ENCODE measurements at places on chromosomes 1 and 21. TPM values are rescaled to one million over a fixed set of nuclear protein-coding genes. Genes with fewer than 3 reads are reported as not detected.

- no peak overlapping the region for H3K27ac ChIP-seq
- DNase-seq, result no peak
- no peaks in the 10 kb centered on the region for H3K36me3 ChIP-seq
Measured at GRCh38 chr1:17799642-17800041, 44.5 kb downstream of the ACTL8 start.

DNA sequence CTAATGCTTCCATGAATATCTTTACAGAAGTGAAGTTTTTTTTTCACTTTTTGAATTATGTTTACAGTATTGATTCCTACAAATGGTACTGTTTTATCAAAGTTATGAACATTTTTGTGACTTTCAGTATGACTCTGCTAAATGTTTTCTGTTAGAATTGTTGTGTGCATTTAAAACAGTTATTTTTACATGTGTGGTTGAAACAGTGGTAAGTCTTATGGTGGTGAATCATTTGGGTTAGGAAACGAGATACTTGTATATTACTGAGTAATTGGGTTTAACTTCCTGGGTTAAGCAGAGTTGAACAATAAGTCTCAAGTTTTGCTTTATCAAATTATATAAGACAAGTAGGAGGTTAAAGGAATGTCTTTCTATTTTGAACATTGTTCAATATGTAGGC is 66.8 kb downstream of the VPS13D start:
- no peaks in the 10 kb centered on the region for H3K27me3 ChIP-seq
- no peak for DNase-seq
- H3K27ac ChIP-seq, result peak overlapping the region; percentile 86
- peaks cover 40% of the 10 kb centered on the region for H3K36me3 ChIP-seq
- H3K4me3 ChIP-seq, result peak overlapping the region; percentile 53

The ESRRG gene
- not detected for total RNA-seq

DNA sequence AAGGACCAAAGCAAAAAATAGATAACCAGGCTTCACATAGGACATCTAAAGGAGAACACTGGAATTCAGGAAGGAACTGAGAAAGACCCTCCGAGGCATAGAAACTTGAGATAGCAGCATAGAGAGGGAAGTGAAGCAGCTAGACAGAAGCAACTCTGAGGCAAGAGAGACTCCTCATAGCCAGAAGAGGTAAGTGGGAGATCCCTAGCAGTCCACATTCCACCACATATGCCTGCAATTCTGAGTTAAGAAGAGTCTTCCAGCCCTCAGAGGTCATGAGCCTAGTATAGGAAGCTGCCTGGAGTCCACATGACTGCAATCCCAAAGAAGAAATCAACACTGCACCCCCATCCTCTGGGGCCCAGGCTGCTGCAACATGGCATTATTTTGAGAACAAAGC is 13.9 kb upstream of the FGGY start:
- H3K27ac ChIP-seq, result no peak overlapping the region
- H3K27me3 ChIP-seq, result no peaks in the 10 kb centered on the region
- no peak for DNase-seq
- peaks cover 4% of the 10 kb centered on the region for H3K4me1 ChIP-seq
- no peaks in the 10 kb centered on the region for H3K36me3 ChIP-seq

- no peak overlapping the region for H3K27ac ChIP-seq
- H3K27me3 ChIP-seq, result no peaks in the 10 kb centered on the region
- DNase-seq, result no peak
- H3K36me3 ChIP-seq, result peaks cover 45% of the 10 kb centered on the region
- no peak overlapping the region for H3K4me3 ChIP-seq
Measured at GRCh38 chr1:89936694-89937093, 58.2 kb upstream of the ZNF326 start.
